ENCODE measurements at places on chromosomes 2 and 18.

- DNase-seq, result peak; percentile 52
Measured at GRCh38 chr2:121561617-121562268, 31.1 kb downstream of the RNU4ATAC start.

DNA sequence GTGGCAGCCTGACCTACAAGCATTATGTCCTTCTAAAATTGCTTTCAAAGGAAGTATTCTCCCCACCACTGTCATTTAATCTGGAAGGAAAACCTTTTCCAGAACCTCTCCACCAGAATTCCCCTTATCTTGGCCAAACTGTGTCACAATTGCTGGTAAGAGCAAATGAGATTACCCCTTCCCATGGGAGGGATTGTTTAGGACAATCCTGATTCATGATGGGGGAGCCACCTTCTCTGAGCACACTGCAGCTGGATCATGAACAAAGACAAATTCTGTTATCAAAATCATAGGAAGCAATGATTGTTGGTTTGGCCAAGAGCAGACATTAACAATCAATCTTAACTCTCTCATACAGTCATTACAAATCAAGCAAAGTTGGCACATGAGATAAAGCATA, 18.1 kb upstream of the ATOH8 start:
- no peak for DNase-seq

DNA sequence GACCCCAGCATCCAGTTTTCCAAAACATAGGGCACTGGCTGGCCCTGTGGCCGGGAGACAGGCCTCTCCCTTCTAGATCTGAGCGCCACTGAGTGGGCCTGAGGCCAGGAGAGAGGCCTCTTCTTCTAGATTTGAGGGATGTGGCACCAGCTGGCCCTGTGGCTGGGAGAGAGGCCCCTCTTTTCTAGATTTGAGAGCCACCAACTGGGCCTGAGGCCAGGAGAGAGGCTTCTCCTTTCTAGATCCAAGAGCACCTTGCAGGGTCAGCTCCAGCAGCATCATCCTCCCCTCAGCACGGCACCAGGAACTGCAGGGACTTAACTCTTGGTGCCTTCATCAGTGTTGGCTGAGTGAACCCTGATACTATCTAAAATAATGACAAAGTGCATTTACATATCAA, 114.3 kb upstream of the ALKAL2 start:
- DNase-seq, result no peak

DNA sequence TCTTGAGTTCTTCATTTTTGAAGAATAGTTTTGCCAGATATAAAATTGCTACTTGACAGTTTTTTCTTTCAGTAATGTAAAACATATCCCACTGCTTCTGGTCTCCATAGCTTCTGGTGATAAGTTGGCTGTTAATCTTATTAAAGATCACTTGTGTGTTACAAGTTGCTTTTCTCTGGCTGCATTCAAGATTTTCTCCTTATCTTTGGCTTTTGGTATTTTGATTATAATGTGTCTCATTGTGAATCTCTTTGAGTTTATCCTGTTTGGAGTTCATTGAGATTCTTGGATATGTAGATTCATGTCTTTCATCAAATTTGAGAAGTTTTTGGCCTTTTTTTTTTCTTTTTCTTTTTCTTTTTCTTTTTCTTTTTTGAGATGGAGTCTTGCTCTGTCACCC, 20.2 kb upstream of the ADNP2 start:
- no peak for DNase-seq

- no peak for DNase-seq
Measured at GRCh38 chr2:66581339-66582103, 146.6 kb downstream of the MEIS1 start.

DNA sequence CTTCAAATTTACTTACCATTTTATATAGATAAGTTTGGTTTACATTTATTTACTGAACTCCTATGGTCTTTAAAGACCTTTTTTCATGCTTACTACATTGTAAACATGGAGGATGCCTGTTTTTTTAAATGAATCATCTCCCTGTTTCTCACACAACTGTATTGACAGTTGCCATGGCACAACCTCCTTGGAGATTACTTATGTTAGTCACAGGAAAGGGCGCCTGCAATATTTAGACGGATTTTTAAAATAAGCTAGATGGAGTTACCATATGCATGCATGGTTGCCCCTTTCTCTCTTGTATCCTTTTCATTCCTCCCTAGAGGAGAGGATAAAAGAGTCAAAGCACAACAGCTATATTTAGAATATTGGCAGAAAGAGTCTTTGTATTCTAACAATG, 34.8 kb upstream of the CCDC102B start:
- DNase-seq, result peak; percentile 71

- DNase-seq, result no peak
Measured at GRCh38 chr2:224524657-224525056, 60.5 kb downstream of the CUL3 start.

GRCh38 chr2:174510583-174511189, 23.9 kb upstream of the GPR155 start:
- peak; percentile 32 for DNase-seq

- DNase-seq, result peak; percentile 86
Measured at GRCh38 chr18:68448736-68449135, 266.2 kb downstream of the TMX3 start.

GRCh38 chr2:154392256-154392655, 306.2 kb upstream of the KCNJ3 start:
- no peak for DNase-seq

DNA sequence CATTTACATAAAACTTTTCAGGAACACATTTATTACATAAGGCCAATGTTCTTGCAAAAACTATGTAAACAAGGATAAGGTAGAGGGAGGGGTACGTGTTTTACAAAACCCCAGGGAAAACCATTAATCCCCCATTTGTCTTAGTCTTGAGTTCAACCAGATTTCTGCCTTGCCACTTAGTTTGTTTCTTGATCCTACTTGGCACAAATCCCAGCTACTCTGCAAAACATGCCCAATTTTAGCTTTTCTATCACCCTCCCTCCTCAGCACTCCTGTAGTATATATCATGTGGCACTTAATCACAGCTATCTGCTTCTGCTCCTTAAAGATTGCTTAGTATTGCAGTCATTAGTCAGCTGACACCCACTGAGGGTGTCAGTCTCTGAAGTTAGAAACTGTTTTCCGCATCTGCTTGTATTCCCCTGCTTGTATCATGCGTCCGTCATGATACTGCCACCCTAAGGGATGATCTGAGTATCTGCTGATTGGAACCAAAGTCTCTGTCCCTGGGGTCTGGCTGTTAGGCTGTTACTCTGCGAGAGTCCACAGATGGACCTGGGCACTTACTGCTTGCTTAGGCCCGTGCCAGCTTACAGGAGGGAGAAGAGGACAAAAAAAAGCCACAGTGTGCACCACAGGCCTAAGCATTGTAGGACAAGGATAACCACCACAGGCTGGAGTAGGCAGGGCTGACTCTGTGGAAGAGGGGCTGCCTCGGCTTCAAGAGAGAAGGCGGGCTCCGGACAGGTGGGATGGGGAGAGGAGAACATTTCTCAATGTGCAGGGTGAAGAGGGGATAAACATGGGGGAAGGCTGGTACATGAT, 82.2 kb downstream of the EPAS1 start:
- DNase-seq, result peak; percentile 45

GRCh38 chr18:50848061-50848551, 28.3 kb upstream of the MRO start:
- DNase-seq, result no peak

DNA sequence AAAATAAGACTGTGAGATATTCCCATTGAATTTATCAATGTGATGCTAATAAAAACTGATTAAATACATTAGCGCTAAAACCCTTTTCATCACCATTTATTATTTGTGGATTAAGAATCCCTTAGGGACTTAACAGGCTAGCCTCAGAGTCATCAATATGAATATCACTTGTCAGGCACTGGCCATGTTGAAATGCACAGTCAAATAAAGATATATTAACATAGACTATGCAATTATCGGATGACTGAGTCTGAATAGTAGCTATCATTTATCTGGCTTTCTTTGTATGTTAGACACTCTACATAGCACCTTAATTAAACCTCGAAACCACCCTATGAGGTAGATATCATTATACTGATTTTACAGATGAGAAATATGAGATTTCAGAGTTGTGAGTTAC, 213.6 kb downstream of the RDH14 start:
- no peak for DNase-seq

- DNase-seq, result no peak
Measured at GRCh38 chr18:63140038-63140450, 179.5 kb downstream of the BCL2 start.

GRCh38 chr2:105261061-105261460, 19.5 kb downstream of the GPR45 start:
- peak; percentile 98 for DNase-seq

DNA sequence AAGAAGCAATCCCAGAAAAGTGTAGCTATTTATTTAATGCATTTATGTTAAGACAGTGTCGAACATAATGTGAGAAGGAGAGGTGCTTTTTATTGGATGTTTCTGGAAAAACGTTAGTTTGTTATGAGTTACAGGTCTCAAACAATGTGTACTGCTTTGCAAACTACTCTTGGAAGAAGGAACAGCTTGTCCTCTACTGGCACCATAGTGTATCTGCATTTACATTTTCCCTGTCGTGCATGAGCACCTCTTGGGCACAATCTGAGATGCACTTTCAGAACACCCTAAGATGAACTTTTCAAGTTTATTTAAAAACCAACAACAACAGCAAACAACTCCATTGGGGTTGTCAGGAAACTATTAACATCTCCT, 22.8 kb downstream of the CCNYL1 start:
- peak; percentile 85 for DNase-seq

DNA sequence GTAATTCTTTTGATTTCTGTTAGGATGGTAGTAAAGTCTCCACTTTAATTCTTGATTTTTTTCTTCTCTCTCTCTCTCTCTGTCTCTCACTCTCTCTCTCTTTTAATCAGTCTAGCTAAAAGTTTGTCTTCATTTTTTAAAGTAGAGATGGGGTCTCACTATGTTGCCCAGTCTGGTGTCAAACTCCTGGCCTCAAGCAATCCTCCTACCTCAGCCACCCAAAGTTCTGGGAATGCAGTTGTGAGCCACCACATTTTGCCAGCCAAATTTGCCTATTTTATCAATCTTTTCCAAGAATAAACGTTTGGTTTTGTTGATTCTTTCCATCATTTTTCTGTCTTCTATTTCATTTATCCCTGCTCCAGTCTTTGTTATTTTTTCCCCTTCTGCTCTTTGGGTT, 23.9 kb upstream of the ACOXL start:
- no peak for DNase-seq

DNA sequence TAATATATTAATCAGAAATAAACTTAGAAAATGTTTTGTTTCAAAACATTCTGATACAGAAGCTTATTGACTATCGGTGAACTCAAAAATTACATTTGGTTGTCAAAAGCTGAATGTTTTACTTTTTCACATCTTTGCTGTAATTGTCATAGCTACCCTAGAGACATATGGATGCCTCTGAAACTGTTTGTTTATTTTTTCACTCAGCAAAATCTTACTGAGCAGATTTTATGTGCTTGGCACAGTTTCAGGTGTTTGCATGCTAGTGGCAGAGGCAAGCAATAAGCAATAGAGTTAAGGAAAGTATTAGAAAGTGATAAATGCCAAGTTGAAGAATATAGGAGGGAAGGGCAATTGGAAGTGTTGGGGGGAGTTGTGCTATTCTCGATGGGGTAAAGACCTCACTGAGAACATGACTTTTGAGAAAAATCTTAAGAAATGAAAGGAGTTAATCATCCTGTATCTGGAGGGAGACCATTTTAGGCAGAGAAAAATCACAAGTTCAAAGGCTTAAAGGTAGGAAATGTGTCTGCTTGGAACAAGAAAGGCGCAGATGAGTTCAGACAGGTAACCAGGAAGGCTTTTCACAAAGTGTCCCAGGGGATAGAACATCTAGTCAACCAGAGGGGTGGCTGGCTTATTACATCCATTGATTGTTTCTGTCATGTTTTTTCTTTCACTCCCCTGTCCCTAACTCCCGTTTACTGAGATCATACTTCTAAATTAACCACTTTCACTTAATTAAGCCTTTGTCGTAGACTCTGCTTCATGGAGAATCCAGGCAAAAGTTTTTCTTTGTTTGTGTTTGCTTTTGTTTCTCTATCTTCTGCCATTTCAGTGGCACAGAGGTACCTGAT, 27.2 kb upstream of the COBLL1 start:
- DNase-seq, result peak; percentile 55

GRCh38 chr2:95311815-95312542, 14.8 kb downstream of the KCNIP3 start:
- no peak for DNase-seq

DNA sequence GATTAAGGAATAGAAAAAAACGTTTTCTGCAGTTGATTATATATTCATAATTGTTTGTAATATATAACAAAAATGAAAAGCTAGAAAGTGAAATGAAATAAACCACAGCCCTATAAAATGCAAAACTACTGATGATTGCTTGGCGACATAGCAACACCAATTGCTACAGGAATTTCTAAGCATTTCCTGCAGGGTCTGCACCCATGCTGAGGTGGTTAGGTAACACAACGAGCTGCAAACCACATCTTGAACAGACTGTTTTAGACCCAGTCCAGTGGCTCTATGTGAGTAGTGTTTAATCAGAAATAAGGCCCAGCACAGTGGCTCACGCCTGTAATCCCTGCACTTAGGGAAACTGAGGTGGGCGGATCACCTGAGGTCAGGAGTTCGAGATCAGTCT, 17.2 kb upstream of the UGT1A9 start:
- peak; percentile 33 for DNase-seq

GRCh38 chr2:160175169-160176134, 24.6 kb downstream of the ITGB6 start:
- no peak for DNase-seq

- no peak for DNase-seq
Measured at GRCh38 chr2:127397568-127398238, 9.9 kb upstream of the MAP3K2 start.

DNA sequence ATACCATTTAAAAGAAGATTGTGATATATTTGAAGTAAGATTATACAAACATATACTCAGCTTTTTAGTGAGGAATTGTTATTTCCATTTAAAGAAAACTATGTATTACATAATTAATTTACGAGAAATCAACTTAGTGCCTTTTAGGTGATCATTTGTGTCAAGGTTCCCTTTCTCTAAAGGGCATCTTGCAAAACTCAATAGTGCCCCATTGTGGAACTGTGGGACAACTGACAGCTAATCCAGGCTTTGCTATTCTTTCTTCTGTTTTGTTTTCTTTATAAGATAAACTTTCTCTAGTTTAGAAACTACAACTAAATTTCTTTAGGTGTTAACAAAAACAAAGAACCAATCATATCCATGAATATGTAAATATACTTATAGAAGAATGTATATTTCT, 24.3 kb upstream of the VIT start:
- DNase-seq, result peak; percentile 77
